ENCODE measurements at places on chromosomes 6 and 20.

DNA sequence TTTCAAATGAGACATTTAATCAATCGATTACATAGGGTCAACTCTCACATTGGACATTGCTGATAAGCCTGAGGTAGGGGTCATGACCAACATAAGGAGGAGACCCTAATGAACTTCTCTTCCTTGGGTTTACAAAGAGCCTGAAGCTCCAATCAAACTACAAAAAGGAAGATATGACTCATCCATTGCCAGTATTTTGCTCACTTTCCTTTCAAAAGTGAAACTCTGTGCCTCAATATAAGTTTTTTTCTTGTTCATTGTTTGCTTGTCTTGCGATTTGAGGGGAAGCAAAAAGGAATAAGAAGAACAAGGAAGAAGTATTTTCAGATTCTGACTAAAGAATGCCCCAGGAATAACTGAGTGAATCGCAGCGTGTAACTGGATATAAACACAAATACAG lies 38.8 kb upstream of the KHDRBS2 start:
- no peak for DNase-seq

- no peak for DNase-seq
Measured at GRCh38 chr6:132131758-132132157, 180.6 kb upstream of the CCN2 start.

DNA sequence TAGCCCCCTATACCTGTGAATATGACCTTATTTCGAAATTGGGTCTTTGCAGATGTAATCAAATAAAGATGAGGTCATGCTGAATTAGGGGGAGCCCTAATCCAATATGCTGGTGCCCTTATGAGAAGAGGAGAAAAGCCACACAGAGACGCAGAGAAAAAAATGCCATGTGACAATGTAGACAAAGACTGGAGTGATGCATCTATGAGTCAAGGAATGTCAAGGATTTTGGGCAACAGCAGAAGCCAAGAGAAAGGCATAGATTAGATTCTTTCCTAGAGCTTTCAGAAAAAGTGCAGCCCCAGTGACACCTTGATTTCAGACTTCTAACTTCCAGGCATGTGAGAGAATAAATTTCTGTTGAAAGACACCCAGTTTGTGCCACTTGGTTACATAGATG lies 47.4 kb upstream of the HS3ST5 start:
- DNase-seq: no peak

- DNase-seq: no peak
Measured at GRCh38 chr6:132934496-132934895, 120.1 kb downstream of the RPS12 start.

DNA sequence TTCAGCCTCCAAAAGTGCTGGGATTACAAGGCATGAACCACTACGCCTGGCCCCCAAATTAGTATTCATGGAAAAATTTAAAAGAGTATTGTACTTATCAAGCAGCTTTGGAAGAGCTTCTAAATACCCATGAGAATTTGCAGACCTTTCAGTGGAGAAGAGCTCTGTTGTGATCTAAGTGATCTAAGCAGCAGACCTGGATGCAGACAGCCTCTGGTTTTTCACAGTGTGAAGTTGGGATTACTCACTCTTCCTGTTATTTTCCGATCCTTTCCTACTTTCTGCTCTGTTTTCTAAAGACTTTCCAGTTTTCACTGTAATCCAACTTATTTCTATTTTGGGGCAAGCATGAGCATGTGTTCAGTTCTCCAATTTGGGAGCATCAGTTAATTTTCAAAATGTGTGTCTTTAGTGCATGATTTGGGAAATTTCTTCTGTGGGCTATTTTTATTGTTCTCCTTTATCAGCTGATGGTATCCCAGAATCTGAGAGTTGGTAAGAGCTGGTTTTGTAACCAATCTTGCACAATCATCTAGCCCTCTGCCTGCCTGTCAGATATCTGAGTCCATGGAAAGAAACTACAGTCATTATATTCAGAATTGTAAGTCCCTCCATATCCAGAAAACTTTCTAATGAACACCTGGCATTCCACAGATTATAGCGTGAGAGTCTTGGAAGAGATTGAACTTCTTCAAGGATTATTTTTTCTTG lies 207.7 kb upstream of the DTNBP1 start:
- DNase-seq: no peak

DNA sequence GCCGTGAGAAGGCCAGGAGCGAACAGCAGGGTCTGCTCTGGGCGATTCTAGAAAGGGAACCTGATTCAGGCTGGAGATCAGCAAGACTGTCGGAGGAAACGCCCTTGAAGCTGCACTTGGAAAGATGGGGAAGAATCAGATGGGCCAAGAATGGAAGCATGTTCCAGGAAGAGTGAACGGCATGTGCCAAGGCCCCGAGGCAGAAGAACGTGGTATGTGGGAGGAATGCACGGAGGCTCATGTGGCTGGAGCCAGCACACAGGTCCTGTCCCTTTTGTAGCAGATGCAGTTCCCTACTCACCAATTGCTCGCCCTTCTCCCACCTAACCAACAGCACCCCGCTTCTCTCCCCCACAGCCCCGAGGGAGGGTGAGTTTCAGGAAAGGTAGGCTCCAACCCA lies 180.6 kb downstream of the TFAP2C start:
- no peak for DNase-seq

DNA sequence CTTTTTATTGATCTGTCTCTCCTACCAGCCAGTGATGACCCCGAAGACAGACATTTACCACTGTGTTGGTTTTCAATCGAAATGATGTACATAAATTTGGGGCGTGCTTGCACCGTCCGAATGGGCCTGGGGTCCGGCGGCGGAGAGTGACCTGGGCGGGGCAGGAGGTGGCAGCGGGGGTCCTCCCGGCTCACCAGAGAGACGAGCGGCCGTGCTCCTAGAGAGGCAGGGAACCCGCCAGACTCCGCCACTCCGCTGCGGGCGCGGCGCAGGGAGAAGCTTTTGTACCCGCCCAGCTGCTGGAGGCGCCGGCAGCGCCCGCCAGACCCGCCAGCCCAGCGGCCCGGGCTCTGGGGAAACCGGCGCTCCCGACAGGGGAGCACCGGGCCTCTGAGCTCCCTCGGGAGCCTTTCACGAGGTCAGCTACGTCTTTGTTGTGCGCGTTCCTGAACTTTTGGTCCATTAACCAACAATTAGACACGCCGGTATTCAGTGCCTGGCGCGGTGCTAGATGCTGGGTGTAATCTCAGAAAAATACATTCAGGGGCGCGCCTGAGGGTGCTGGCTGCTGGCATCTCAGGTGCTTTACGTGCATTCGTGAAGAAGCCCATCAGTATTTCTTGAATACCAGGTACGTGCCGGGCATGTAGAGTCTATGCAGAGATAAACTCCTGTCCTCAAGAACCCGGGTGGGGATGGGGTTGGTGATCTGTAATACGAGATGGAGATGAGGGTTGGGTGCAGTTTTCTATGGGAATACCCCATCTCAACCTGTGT lies at the start of gene PGBD1:
PGBD1 (plus strand) TSS at position 285 of the 777 bp plus-strand sequence. CDS start 2,242 bp downstream, outside the sequence.
- DNase-seq: peak; percentile 31

- no peak for DNase-seq
Measured at GRCh38 chr6:11212664-11213063, 19.8 kb downstream of the NEDD9 start.

DNA sequence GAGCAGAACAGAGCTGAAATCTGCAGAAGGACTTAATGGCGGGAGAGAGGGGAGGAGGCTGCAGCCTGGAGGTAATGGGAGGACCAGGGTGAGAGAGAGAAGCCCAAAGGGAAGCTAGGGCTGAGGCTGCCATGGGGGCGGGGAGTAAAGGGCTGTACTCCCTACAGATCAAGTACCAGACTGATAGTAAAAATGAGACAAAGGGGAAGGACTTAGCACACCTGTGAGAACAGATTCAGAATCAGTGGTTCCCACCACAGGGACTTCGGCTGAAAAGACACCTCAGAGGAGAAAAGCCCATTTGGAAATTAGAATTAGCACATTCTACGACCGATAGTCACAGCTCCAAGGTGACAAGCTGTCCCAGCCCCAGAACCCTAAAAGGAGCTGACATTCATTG lies 6.4 kb upstream of the TBXT start:
- DNase-seq: no peak

- DNase-seq: no peak
Measured at GRCh38 chr6:27592481-27593199, 119.7 kb upstream of the ZNF184 start.

DNA sequence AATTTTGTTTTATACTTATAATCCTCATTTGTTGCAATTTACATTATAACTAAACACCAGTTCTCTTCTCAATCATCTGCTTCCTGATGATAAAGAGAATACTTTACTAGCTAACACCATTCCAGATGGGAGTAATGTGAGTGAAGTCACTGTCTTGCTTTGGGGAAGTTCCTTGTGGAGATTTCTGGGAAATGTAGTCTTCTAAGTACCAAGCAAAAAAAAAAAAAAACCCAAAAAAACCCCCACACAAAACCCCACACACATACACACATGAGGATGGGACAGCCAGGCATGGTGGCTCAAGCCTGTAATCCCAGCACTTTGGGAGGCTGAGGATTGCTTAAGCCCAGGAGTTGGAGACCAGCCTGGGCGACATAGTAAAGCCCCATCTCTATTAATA lies 2.2 kb upstream of the SNPH start:
- no peak for DNase-seq

DNA sequence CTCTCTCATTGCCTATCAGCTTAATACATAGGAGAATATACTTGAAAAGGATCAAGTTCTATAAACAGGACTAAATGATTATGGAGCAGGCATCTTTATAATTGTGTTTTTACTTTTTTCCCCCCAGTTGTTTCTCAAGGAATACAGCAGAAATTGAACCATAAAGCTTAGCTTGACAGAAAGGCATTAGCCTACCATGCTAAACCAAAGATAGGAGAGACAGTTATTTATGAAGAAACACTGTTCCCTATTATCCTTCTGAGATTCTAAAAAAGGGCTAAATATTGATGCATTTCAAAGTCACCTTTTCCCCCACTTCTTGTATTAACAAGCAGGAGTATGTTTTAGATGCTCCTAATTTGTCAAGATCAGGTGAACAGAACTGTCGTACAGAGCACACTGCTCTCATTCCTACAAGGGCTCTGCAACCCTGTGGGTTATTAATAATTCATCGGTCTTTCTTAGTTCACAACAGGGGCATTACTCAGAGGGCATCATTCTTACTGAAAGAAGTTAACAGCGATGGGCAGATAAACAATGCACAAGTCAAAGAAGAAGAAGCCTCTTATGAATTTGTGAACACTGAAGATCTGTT lies 38.7 kb downstream of the PRKN start:
- DNase-seq: no peak

DNA sequence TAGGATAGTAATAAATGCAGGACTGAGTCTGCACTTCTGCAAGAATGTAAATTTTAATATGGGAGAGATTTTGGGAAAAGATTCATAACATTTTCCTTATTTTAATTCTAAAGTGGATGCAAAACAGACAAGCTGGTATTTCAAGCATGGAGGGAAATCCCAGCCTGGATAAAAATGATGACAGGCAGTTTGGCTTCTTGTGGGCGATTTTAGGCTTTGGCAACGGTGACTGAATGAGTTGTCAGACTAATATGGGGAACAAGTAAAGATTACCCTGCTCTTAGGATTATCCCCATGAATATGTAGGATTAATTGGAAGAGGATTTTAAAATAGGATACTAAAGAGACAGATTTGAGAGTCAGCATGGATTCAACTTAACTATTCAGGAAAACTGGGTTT lies 21.0 kb downstream of the OGFRL1 start:
- no peak for DNase-seq

DNA sequence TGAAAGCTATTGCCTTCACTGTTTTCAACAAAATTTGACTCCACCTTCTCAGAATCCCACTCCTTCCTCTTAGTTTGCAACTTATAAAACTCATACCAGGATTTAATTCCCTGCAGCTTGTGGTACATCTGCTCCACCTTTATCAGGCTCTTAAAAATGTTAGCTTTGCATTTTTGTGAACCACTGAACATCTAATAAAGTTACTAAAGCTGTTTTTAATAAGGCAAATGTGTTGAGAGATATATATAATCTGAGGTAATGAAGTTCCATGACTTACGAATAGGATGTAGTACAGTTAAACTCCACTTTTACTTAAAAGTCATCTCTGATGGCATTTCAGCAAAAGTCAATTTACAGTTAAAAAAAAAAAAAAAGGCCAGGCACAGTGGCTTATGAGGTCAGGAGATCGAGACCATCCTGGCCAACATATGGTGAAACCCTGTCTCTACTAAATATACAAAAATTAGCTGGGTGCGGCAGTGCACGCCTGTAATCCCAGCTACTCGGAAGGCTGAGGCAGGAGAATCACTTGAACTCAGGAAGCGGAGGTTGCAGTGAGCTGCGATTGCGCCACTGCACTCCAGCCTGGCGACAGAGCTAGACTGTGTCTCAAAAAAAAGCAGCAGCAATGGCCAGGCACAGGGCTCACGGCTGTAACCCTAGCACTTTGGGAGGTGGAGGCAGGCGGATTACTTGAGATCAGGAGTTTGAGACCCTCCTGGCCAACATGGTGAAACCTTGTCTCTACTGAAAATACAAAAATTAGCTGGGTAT lies 106.2 kb downstream of the KIF13A start:
- DNase-seq: no peak

DNA sequence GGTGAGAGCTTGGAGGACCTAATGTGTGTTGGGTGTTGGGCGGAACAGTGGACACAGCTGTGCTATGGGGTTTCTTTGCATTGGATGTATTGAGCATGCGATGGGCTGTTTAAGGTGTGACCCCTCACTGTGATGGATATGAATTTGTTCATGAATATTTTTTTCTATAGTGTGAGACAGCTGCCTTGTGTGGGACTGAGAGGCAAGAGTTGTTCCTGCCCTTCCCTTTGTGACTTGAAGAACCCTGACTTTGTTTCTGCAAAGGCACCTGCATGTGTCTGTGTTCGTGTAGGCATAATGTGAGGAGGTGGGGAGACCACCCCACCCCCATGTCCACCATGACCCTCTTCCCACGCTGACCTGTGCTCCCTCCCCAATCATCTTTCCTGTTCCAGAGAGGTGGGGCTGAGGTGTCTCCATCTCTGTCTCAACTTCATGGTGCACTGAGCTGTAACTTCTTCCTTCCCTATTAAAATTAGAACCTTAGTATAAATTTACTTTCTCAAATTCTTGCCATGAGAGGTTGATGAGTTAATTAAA lies 3.0 kb downstream of the HLA-A start:
- DNase-seq: no peak

- DNase-seq: no peak
Measured at GRCh38 chr20:3660262-3661059, 2.7 kb downstream of the GFRA4 start.

- DNase-seq: no peak
Measured at GRCh38 chr6:36020154-36020553, 4.3 kb downstream of the SLC26A8 start.

DNA sequence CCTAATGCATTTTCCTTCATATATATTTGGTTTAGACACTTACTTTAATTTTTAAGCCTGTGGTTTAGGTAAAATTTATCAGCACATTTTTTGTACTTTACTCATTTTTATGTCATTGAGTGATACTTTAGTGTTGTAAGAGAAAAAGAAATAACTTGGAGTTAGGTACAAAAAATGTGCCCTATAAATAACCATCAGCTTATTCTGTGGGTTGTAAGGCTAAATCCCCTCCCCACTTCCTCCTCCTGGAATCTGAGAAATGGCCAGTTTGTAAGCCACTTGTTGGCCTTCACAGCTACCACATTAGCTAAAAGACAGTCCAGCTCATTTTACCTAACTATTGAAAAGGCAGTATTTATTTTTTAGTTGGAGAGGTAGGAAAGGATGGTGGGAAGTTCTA lies 576.3 kb downstream of the PKHD1 start:
- DNase-seq: no peak

Measured in stimulated activated CD4-positive, alpha-beta T cell treated with anti-CD3 and anti-CD28 coated beads, TNF-alpha, amount 100 ng/mL, for 4 hours (primary cell).